Activated CD4-positive, alpha-beta T cell treated with anti-CD3 and anti-CD28 coated beads for 24 hours (primary cell): ENCODE measurements at places on chromosomes 16 and 17.
A peak's percentile ranks its signal among the peaks of the same experiment; 100 is the strongest.

- DNase-seq: no peak
Observed at GRCh38 chr17:77470800-77471733, 330.3 kb downstream of the SEC14L1 start.

- DNase-seq: no peak
Observed at GRCh38 chr17:81994593-81995462, 17.4 kb downstream of the ASPSCR1 start.

GRCh38 chr17:79039886-79040285 lies 15.9 kb downstream of the C1QTNF1 start:
- no peak for DNase-seq

DNA sequence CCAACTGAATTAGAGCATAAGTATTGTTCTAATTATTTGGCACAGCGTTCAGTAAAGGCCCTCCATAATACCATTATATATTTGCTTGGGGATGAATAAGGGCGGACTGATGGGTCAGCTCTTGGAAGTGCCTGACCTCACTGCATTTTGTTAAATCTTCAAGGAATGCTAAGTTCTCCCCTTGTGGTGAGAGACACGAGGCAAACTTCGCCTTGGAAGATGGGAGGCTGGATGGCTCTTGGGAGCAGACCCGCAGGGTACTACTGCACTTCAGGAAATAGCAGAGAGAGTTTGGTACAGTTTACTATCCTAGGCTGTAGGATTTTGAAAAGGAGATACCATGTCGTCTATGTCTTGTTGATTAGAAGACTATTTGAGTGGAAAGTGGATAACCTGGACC lies 87.0 kb upstream of the RPRML start:
- DNase-seq: no peak

GRCh38 chr17:71360301-71360700 lies 760.5 kb upstream of the SOX9 start:
- no peak for DNase-seq

DNA sequence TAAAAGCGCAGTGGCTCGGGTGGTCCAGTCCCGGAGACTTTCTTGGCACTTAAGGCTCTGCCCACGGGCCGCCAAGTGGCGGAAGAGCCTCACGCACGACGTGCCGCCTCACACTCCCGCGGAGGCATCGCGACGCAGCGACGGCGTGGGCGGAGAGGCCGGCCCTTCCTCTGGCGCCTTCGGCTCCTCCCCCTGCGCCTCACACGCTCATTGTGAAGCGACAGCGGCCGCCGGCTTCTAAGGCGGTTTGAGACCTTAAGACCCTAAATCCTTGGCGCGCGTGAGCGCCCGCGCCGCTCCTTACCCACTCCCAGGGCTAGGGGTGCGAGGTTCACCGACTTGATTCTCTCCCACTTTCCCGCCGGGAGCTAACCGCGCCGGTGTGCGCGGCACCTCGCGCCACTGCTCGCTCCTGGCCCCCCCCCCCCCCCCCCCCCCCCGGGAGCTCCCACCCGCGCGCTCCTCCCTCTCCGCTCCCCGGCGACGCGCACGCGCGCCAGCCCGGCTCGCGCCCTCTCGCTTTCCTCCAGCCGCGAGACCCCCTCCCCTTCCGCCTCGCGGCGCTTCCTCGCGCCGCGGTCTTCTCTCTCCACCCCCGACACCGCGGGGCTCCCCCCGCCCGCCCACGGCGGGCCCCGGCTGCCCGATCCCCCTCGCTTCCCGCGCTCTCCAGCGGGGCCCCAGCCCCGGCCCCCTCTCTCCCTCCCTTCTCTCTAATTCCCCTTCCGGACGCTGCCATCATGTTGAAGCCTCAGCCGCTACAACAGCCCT lies at the start of gene ATXN2L:
TSS of gene ATXN2L (plus strand) at position 480 of the 771 bp plus-strand sequence. CDS start at position 741, 261 bp downstream.
- peak; percentile 89 for DNase-seq

GRCh38 chr17:81230043-81230820 lies 7.5 kb upstream of the CEP131 start:
- no peak for DNase-seq

GRCh38 chr16:12061336-12062055 lies 85.0 kb downstream of the SNX29 start:
- no peak for DNase-seq

GRCh38 chr17:63274146-63274545 lies 172.0 kb downstream of the CYB561 start:
- DNase-seq: no peak
